Left lung (tissue), 14 donors: ENCODE measurements at places on chromosomes 7 and 10. TPM values are rescaled to one million over a fixed set of nuclear protein-coding genes. Genes with fewer than 3 reads are reported as not detected.

DNA sequence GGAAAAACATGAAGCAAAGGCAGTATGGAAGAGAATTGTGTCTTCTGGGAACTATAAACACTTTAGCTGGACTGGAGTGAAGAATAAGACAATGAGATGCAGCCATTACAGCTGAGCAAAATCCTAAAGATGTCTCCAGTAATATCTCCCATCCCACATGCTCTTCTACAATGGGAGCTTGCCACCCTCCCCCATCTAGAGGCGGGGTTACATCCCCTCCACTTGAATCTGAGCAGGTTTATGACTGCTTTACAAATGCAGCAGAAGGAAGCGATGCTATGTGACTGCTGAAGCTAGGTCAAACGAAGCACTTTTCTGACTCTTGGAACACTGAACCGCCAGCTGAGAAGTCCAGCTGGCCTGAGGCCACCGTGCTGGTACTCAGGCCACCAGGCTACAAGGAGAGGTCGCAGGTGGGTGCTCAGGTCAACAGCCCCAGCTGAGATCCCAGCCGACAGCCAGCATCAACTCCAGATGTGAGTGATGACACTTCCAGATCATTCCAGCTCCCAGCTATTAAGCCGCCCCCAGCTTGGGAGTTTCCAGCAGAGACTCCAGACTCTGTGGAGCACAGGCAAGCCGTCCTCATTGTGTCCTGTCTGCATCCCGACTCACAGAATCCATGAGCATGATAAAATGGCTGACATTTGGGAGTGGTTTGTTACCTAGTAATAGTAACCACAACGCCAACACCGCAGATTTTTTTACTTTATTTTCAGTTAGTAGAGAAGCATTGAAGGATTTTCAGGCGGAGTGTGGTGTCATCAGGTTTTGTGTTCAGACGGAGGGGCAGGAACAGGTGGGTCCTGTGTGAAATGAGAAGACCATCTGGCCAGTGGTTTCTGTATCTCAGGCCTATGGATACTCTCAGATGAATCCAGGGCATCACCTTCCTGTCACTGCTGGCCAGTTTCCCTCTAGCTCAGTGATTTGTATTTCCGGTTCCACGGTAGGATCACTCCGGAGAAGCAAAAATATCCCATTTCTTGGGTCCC lies 89.3 kb downstream of the NPY start:
- no peak for DNase-seq

The POLR2J2 gene
- 6.0 TPM for polyA plus RNA-seq

- peak; percentile 78 for DNase-seq
Measured at GRCh38 chr10:101214446-101215396, 14.5 kb downstream of the LBX1 start.

DNA sequence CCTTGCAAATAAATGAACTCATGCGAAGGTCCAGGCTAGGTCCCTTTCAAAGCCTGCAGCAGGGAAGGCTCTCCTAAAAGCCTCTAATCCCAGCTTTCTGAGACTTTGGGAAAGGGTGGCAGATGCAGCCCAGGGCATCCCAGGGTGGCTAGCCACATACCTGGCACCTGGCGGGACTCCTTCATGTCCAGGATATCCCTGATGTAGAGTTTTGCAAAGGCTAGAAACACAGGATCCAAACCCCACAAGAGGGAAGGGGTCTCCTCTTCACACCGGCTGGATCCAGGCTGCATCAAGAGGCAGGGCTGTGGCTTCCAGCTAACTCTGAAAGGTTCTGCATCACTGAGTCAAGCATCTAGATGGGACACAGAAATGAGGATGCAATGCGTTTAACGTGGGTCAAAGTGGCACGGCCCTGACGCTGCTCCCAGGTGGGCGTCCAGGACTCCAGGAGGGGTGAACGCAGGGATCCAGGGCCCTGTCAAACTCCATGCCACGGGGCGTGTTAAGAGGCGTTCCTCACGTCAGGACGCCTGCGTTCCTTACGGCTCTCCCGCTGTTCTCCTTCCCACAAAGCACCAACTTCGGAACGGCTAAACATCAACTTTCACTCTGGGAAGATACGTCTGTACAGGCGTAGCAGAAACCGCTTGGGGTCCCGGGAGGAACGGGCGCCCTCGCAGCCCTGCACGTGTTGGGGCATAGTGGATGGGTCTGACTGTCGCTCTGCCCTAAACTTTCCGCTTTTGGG lies 507 bp downstream of the STN1 start:
- peak; percentile 68 for DNase-seq

- DNase-seq, result no peak
Measured at GRCh38 chr7:28591725-28592349, 179.5 kb downstream of the CREB5 start.
